ENCODE measurements at places on chromosomes 3 and 15.

- DNase-seq, result no peak
Observed at GRCh38 chr15:26838742-26839460, 28.0 kb upstream of the GABRA5 start.

- no peak for DNase-seq
Observed at GRCh38 chr3:71436337-71436736, 147.2 kb downstream of the FOXP1 start.

DNA sequence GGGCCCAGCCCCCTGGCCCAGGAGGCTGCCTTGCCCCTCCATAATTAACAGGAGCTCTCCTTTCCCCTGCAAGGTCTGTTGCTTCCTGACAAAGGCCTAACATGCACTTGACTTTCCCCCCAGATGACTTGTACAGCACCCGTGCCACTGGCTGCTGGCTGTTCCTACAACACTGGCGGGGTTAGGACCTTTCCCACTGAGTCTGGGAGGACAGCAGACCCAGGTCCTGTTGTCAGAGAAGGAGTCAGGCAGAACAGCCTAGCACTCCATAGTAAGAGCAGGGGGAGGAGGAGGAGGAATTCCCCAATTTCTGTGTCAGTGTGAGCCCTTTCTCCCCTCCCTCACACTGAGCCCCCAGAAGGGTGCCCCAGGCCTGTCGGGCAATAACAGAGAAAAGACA is 99.2 kb downstream of the CORO2B start:
- DNase-seq, result no peak

GRCh38 chr3:69712933-69713332 is 26.3 kb upstream of the MITF start:
- DNase-seq, result no peak

GRCh38 chr3:129161860-129162271 is 1.0 kb upstream of the ISY1 start:
- DNase-seq, result peak; percentile 24
